Omental fat pad (tissue), 4 donors: ENCODE measurements at places on chromosomes 13 and 19. TPM values are rescaled to one million over a fixed set of nuclear protein-coding genes. Genes with fewer than 3 reads are reported as not detected.

Gene PNMA8A
- 1.3 TPM for total RNA-seq

- no peak for DNase-seq
These were observed 1.4 kb downstream of the HNRNPUL1 start for GRCh38 chr19:41265395-41266153.

- no peak for DNase-seq
These were observed 5.9 kb downstream of the MAST1 start for GRCh38 chr19:12843999-12844732.

DNA sequence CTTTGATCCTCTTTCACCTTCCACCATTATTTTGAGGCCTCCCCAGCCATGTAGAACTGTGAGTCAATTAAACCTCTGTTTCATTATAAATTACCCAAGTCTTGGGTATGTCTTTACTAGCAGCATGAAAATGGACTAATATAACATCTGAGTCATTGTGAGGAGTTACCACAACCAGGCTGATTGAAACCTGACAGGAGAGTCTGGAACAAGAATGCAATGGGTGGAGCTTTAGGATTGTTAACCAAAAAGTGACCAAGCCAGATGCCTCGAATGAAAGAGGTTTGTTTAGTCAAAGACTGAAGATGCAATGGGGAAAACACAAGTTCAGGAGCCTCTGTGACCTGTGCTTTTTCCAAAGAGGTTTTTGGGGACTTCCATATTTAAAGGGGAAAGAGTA, 659.0 kb downstream of the SLITRK6 start:
- no peak for DNase-seq

DNA sequence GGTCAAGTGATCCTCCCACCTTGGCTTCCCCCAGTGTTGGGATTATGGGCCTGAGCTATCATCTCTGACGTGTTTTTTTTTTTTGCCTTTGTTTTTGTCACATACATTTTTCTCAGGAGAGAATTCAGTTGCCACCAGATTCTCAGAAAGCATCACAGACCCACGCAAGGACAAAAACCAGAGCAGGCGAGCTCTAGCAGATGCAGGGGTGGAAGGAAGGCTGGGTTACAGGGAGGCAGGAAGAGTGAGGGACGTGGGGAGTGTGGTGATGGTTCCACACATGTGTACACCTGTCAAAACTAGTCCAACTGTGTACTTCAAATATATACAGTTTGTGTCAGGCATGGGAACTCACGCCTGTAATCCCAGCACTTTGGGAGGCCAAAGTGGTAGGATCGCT, 4.3 kb downstream of the TMEM161A start:
- no peak for DNase-seq

DNA sequence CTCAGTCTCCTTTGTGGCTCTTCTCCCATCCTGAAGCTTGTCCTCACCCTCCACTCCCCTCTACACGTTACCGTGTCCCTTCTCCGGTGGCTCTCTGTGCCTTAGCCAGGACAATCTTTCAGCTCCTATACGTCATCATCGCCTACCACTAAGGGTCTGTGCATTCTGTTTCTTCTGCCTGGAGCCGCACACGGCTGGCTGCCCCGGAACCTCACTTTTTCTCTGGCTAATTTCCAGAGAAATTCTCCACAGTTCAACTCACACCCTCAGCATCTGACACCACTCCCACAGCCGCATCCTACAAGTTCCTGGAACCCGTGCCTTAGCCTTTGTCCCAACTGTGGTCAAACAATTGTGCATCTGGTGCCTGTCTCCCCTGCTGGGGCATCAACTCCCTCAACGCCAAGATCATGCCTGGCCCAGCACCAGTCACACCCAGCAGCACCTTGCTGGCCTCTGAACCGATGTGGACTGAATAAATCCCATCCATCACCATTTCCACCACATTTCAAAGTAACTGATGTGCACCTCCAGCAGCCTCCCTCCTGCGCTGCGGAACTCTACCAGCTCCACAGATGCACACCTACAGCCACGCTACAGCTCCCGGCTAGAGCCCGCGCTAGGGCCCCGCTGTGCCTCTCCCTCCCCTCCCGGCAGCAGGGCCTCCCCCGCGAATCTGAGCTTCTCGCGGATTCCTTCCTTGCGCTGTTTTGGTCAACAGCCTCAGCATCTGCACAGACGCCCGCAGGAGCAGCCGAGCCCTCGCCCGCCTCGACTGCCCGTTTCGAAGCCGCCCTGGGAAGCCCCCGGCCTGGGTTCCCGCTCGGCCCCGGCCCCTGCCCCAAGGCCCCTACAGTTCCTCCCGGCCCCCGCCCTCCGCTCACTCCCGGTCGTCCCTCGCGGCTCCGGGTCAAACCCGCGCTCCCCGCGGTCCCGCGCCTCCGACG, 689 bp downstream of the DCUN1D2 start:
- no peak for DNase-seq

- DNase-seq, result no peak
These were observed 5.3 kb downstream of the RASIP1 start for GRCh38 chr19:48735031-48735615.

GRCh38 chr13:21235174-21235573, 58.7 kb downstream of the MRPL57 start:
- DNase-seq, result no peak

- DNase-seq, result no peak
These were observed 696 bp downstream of the NUP58 start for GRCh38 chr13:25302121-25302520.

DNA sequence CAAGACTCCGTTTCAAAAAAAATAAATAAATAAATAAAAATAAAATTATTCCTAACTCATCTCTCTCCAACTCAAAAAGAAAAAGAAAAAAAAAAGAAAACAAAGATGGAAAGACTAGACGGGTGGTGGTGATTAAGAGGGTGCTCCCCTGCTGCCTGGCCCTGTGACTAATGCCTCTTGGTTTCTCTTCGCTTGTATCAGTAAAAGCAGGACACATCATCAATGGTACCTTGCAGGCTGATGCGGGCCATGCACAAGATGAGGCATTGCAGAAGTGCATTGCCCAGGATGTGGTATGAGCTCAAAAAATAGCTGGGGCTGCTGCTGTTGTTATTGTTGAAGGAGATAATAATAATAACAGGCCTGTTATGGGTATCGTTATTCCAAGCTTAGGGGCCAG, 14.6 kb downstream of the ACER1 start:
- DNase-seq, result no peak

GRCh38 chr13:102852556-102852955, 6.7 kb downstream of the ERCC5 start:
- DNase-seq, result no peak

DNA sequence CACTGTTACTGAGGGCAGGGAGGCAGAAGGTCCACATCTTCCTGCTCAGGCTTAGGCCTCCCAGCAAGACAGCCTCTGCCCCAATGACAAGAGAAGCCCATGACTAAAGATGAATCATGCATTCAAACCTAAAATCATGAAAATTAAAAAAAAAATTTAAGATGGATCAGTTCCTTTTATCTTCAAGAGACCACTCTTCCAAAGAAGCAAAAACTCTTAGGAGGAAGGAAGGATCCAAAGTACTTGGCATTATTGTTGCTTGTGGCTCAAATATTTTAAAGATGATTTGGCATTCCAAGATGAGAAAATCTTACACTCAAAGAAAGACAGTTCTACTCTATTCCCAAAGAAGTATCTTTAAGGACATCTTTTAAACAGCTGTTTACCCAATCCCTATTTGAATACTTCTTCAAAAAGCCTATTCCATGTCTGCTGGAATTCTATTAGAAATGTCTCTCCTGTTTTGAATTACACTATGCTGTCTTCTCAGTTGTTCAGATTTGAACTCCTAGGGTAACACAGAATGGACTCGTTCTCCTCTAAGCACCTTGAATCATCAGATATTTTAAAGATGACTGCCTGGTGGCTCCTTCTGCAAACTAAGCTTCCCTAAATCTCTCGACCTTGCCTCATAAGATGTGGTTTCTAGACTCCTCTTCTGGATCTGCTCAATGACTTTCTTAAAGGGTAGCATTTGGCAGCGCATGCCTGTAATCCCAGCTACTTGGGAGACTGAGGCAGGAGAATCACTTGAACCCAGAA, 7.0 kb downstream of the SERP2 start:
- no peak for DNase-seq

DNA sequence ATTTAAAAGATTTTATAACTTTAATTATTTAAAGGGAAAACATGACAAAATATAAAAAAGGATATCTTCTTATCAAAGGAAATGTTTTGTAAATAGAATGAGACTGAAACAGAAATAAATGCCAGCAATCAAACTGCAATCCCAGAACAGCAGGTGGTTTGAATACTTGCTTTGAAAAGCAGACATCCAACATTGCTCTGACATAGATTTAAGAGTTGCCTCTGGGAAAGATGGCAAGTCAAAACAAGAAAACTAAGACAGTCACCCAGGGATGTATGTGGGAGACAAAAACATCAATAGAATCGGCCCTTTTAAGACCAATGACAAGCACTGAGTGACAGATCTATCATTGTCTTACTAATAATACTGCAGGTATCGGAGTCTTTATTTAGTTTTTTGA, 789.7 kb upstream of the GPC6 start:
- no peak for DNase-seq

Gene PSPN
- total RNA-seq, result 1.0 TPM

Gene SPRED3
- total RNA-seq, result not detected

Gene CACNG8
- not detected for total RNA-seq

Gene ATP4A
- total RNA-seq, result not detected

GRCh38 chr13:98279473-98280175, 102.6 kb upstream of the RNF113B start:
- DNase-seq, result no peak

DNA sequence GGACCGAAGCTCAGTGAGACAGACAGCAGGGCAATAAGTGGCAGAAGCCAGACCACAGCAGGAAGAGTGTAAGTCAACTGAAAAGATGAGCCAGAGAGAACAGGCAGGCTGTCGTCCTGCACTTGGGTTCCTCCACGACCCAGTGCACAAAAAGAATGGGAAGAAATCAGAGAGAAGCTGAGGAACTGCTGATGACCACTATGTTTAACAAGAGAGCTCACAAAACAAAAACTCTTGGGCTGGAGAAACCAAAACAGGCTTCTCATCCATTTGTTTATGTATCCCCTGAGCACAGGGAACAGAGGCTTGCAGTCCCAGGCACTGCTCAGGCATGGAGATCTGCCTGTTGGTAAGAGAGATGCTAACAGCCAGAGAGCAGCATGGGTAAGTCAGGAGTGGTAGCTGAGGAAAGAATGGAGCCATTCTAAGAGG, 14.0 kb downstream of the AKAP8L start:
- no peak for DNase-seq

DNA sequence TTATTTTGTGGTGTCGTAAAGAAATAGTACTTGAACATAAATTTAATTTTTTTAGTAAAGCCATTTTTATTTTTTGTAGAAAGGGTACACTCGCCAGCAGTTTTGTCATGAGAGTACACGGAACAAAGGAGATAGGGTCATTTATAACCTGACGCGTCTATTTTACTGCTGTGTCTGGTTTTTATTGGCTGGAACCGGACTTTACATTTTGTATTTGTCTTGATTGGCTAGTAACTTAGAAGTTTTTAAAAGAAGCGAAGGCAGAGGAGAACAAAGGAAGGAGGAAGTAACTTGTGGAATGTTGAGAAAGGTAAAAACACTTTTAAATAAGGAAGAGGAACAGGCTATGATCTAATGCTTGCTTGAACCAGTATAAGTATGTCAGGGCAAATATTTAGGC, 43.5 kb downstream of the TRPM4 start:
- DNase-seq, result no peak

- no peak for DNase-seq
These were observed 603.2 kb downstream of the DCT start for GRCh38 chr13:93876236-93876635.

Gene RNF113B
- total RNA-seq, result not detected

GRCh38 chr13:40148742-40149141, 493.3 kb downstream of the COG6 start:
- no peak for DNase-seq

GRCh38 chr13:37187105-37187504, 81.6 kb upstream of the CSNK1A1L start:
- DNase-seq, result no peak

Gene TRIP10
- total RNA-seq, result 42.5 TPM

Gene ZNF726
- 1.3 TPM for total RNA-seq

DNA sequence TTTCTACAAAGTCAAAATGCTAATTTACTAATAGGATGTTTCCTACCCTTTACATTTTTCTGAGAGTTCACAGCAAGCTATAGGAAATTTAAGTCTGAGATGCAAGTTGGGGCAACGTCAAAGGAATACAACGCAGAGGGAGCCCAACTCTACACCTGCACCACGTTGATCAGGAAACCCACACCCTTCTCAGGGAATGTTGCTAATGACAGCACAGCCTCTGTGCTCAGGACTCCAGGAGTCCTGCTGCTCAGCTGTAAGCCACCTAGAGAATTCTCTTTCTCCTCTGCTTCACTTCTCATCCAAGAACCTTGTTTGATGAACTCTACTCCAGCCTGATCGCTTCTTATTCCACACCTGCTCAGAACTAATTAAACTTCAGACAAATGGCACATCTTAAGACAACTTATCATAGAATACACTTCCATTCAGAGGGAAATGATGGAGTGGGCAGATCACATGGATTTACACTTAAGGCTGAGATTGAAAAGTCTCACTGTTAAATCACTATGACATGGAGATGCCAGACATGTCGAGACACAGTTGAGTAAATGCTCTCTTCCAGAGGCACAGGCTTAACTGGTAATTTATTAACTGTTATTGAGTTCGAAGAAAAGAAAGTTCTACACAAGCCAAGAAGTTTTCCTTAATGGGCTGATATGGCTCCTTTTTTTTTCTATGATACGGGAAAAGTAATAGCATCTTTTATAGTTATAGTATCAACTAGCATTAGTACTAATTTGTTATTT, 811.6 kb upstream of the ARGLU1 start:
- DNase-seq, result no peak

DNA sequence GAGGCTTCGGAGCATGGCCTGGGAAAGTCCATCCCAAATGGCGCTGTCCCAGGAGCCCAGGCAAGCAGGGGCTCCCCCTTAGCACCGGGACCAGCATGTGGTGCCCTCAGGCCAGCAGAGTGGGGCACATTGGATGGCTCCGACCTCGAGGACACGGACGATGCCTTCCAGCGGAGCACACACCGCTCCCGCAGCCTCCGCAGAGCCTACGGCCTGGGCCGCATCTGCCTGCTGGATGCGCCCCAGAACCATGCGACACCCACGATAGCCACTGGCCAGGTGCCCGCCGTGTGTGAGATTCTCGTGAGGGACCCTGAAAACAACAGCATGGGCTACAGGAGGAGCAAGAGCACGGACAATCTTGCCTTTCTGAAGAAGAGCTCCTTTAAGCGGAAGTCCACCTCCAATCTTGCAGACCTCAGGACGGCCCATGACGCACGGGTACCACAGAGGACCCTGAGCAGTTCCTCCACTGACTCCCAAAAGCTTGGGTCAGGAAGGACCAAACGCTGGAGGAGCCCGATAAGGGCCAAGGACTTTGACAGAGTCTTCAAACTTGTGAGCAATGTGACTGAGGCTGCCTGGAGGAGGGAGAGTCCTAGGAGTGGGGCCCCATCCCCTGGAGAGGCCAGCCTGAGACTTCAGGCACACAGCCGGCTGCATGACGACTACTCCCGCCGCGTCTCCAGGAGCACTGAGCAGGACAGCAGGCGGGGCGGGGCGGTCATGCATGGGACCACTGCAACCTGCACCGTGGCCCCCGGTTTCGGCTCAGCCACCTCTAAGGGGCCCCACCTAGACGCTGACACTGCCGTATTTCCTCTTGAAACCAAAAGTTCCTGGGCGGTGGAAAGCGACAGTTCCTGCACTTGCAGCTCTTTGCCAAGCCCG, 63.1 kb downstream of the SPATA13 start:
- DNase-seq, result no peak
